Fibroblast of the conjunctiva (primary cell): ENCODE measurements at places on chromosomes 2 and 18.

GRCh38 chr2:170250584-170250983 is 72.6 kb downstream of the MYO3B start:
- no peak for DNase-seq

DNA sequence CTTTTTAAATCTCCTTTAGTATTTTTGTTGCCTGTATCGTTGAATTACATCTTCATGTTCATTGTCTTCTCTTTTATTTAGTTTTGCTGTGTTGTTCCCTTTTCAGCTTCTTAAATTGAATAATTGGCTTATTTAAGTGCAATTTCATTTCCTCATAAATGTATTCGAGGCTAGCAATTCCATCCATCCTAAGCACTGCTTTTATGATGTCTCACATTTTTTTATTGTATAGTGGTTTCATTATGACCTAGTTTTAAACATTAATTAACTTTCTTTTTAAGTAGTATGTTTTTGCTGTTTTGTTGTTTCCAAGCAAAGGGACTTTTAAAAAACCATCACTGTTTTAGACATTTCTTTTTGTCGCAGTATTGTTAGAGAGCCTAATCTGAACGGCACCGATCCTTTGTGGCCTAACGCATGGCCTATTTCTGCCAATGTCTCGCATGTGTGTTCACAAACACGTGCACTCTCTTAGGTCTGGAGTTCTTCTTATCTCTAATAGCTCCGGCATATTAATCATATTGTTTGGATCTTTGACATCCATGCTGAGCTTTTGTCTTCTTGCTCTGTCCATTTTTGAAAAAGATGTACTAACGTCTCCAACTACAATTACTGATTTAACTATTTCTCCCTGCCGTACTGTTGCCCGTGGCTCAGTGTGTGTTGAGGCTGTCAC is 59.6 kb upstream of the ZNF516 start:
- DNase-seq, result no peak

GRCh38 chr2:231512222-231512621 is 18.0 kb downstream of the NMUR1 start:
- no peak for DNase-seq

DNA sequence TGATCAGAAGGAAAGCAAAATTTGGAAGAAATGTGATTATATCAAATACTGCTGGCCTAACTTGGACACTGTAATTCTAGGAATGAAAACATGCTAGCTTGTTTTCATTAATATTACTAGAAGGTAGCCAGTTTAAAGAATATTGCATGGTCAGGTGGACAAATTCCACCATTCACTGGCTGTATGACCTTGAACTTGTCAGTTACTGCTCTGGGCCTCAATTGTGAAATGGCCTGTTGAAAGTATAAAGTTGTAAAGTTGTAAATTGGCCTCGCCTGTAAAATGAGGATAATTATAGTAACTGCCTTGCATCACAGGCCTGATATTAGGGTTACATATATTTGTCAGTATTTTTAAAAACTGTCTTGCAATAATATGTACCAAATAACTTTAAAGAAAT is 398.4 kb upstream of the CHST9 start:
- no peak for DNase-seq

DNA sequence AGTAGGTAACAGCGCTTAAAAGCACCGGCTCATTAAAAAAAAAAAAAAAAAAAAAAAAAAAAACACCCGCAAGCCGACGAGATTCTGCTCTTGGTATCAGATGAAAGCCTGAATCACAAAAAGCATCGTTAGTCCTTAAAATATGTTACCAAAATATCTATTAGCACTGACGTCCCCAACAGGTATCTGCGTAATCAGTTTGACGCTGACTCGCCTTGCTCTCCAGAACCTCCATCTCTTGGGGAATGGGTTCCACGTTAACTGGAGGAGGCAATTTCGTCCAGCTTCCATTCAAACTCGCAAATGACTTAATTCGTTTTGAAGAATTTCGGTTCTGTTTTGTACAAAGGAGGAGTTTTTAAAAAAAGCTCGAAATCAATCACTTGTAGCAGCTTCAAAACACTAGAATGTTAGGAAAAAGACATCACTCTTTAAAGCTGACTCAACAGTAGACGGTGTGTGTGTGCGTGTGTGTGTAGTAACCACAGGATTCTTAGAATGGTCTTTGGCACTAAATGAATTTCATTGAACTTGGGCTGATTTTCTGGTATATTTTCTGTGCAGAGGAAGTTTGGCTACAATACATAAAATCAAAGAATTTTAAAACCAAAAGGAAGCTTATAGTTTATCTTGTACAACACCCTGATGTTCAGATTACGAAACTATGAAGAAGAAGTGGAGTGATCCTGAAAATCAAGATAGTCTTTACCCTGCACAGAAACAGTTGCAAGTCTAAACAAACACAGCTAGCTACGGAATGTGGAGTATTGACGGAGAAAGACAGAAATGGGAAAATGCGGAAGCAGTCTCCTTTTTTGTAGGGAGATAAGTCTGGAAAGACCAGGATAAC is 1.1 kb upstream of the PGAP1 start:
- DNase-seq, result peak; percentile 50

GRCh38 chr18:59202258-59202820 is 17.6 kb upstream of the GRP start:
- DNase-seq, result no peak

DNA sequence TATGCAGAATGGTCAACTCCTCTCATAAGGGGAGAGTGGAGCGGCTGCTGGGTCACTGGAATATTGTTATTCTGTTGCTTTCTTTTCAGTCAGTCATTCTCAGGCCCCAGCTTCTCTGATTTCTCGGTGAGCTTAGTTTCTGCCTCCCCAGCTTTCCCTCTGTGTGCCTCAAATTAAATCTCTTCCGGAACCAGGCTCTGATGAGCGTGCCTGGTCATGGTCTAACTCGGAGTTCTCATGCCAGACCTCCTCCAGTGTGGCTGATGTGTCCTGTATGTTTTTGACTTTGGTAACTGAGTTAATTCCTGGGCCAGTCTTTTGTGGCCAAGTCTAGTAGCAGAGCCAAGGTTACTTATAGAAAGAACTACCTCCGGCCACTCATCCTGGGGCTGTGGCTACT is 4.9 kb upstream of the STK11IP start:
- no peak for DNase-seq

GRCh38 chr2:75195076-75195691 is 4.1 kb downstream of the TACR1 start:
- DNase-seq, result no peak

- no peak for DNase-seq
Measured at GRCh38 chr2:139790136-139790535, 1009.9 kb upstream of the NXPH2 start.

GRCh38 chr2:203804764-203805485 is 62.6 kb upstream of the CTLA4 start:
- no peak for DNase-seq

- no peak for DNase-seq
Measured at GRCh38 chr2:178403671-178404306, 47.2 kb downstream of the PRKRA start.

GRCh38 chr2:83331810-83332209 is 1127.3 kb downstream of the SUCLG1 start:
- DNase-seq, result no peak

GRCh38 chr2:129062146-129062912 is 743.7 kb upstream of the HS6ST1 start:
- DNase-seq, result no peak

DNA sequence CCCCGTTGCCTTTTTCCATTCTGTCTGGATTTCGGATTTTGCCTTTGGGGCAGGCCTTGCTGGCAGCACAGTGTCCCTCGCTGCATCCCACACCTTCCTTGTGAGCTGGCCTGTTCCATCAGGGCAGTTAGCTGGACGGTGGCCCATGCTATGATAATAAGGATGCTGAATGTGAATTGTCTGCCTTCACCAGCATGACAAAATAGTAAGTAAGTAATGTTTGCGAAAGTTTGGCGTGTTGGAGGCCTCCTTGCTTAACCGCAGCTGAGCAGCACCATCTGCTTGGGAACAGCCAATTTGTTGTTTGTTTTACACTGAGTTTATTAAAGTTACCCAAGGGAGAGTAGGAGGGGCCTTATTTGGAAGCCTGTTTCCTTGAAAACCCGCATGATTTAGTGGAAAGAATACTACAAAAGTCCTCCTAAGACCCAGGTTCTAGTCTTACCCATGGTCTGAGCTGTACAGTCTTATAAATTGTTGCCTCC is 469.7 kb upstream of the FANCL start:
- peak; percentile 1 for DNase-seq

DNA sequence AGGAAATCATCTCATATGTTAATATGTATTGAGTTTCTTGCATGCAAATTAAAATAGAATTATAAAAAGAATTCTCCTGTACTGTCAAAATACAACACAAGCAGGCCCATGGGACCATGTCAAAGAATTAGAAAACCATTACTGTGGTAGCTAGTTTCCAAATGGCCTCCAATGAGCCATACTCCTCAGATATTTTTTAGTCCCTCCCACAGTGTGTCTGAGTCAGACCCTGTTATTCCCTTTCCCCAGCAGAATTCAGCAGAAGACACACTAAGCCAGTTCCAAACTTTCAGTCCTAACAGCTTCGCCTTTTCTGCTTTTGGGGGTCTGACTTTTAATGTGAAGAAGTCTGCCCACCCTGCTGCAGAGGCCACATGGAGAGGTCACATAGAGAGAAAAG is 86.7 kb downstream of the FIGN start:
- no peak for DNase-seq

DNA sequence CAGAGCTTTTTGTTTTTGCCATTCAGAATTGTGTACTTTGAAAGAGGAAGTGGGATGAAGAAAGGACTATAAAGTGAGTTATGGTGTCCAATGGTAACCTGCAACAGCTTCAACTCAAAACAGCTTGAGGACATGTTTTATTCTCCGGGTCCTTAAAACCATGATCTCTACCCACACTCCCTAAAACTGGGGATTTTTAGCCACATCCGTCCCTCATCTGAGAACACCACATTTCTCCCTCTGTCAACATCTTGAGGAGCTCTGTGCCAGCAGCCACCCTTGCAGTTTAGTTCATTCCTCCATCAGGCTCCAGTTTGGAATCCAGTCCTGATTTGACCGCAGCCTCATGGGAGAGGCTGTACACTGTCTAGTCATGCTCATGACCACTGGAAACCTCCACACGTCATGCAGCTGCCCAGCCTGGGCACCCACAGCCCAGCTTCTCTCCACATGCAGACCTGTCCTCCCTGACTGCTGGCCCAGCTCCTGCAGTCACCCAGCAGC is 62.6 kb downstream of the C18orf63 start:
- DNase-seq, result no peak

- DNase-seq, result no peak
Measured at GRCh38 chr2:144645083-144645778, 125.3 kb upstream of the ZEB2 start.
